KG1 (cell line): ENCODE measurements at places on chromosomes 3 and 15.

GRCh38 chr15:74136814-74137536, 6.6 kb downstream of the ISLR2 start:
- no peak for DNase-seq

DNA sequence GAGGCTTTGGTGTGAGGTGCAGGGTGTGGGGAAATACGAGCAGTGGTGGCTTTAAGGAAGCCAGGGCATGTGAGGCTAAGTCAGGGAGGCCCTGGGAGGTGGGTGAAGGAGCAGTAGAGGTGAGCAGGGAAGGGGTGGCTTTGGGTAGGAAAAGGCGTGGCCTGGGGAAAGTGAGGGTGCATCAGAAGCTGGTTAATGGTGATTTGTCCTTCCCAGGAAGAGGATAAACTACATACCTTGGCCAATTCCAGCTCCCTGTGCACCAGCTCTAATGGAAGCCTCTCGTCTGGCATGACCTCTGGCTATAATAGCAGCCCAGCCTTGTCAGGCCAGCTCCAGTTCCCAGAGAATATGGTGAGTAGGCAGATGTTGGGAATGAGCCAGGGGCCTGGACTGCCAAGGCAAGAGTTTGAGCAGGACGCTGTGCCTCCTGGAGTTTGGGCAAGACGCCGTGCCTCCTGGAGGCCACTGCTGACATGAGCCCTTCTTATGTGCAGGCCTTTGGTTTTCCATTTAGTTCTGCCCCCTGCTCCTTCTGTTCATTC, 41.3 kb downstream of the CDAN1 start:
- no peak for DNase-seq

DNA sequence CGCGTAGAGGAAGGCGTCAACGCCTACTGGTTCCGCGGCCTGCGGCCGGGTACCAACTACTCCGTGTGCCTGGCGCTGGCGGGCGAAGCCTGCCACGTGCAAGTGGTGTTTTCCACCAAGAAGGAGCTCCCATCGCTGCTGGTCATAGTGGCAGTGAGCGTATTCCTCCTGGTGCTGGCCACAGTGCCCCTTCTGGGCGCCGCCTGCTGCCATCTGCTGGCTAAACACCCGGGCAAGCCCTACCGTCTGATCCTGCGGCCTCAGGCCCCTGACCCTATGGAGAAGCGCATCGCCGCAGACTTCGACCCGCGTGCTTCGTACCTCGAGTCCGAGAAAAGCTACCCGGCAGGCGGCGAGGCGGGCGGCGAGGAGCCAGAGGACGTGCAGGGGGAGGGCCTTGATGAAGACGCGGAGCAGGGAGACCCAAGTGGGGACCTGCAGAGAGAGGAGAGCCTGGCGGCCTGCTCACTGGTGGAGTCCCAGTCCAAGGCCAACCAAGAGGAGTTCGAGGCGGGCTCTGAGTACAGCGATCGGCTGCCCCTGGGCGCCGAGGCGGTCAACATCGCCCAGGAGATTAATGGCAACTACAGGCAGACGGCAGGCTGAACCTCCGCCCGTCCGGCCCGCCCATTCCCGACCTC, 4.1 kb downstream of the ISLR2 start:
- DNase-seq: no peak

- no peak for DNase-seq
These were observed 500 bp downstream of the PARP6 start for GRCh38 chr15:72271895-72272212.

- DNase-seq: no peak
These were observed 9.2 kb upstream of the STT3B start for GRCh38 chr3:31523543-31523942.

GRCh38 chr3:60953351-60953750, 297.9 kb downstream of the FHIT start:
- DNase-seq: no peak

DNA sequence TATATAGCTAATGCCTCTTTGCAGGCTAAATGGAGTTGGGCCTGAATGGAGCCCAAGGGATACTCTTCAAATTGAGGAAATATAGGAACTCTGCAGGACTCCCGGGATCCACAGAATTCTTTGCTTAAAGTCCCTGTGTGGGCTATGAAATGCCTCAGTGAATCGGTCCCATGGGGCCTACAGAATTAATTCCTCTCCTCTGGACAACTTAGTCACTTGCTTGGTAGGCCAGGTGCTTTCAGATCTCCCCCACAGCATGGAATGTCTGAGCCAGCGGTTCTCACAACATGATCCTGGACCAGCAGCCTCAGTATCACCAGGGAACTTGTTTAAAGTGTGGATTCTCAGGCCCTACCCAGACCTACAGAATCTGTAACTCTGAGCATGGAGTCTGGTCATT, 15.1 kb upstream of the PRICKLE2 start:
- no peak for DNase-seq

GRCh38 chr3:33385423-33385822, 54.8 kb downstream of the UBP1 start:
- DNase-seq: no peak

DNA sequence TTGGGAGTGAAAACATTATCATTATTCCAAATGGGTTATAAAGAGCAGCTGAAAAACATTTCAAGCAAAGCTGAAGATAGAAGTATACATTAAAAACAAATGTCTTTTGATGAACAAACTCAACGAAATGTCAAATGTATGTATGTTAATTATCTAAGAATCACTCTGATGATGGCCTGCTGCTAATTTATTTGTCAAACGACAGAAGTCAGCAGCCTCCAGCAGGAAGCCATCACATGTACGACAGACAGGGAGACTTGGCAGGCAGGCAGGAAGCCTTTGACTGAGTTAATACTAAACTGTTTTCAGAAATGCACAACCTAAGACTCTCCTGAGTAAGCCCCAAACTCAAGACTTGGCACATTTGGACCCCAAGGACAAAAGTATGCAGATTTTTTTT, 491.1 kb downstream of the ZNF385D start:
- DNase-seq: no peak

- no peak for DNase-seq
These were observed 6.9 kb downstream of the TUSC7 start for GRCh38 chr3:116716490-116716889.

DNA sequence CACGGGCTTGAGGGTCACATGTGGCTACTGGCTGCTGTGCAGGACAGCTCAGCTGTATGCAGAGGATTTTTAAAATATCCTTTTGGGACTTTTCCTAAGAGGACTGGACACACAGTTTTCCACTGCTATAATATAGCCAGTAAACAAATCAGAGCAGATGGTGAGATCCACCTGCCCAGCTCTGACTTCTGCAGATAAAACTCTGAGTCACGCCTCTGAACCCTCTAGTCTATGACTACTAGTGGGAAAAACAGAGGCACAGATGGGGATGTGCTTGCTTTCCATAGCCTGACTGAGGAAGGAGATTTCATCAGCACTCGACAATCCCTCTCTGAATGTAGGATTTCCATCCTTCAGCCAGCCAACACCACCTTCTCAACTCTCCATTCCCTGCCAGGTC, 45.1 kb downstream of the COLQ start:
- DNase-seq: no peak

GRCh38 chr3:14701676-14702075, 26.7 kb downstream of the C3orf20 start:
- no peak for DNase-seq

DNA sequence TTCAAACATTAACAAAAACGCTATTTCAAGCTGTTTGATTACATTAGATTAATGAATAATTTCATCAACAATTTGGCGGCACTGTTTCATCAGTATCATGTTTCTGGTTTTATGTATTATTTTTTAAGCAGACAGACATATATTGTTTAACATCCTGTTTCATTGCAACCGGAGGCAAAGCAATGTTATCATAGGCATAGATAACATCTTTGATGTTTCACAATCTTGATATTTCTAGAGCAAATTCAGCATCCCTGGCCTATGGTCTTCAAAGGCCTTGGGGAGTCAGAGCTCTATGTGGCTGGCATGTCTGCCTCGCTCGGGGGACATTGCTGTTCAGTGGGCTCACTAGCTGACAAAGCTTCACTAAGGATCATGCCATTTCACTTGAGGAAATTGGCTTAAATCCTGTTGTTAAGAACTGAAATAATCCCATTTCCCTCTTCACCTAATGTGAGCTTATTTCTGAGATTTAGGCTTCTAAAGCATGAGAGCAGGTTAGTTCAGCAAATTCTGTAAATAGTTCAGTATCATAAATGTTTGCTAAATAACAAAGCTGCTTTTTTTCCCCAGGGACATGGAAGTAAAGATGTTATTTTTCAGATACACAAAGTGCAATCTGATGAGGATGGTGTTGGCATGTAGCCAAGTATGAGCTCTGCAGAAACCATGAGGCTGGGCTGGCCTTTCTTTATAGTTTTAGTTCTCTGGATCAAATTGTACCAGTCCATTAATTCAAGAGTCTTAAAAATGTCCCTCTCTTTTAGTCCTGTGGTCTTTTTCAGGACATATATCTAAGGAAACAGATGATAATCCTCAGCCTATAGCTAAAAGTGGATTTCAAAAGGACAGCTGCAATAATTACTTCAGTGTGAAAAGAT, 941.4 kb downstream of the PLOD2 start:
- no peak for DNase-seq

DNA sequence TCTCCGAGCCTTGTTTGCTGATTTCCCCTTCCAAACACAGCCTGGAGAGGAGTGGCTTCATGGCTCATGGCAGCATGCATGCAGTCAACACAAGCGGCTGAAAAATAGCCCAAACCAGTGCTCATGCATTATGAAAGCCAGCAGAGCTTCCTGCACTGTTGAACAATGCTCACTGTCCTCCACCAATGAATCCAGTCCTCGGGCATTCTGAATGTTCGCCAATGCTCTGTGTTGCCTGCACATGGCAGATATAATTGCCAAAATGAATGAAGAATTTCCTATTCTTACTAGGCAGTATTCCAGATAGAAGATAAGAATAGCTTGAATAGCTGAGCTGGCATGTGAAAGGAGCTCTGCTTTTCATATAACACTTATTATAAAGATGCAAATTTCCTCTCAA, 252.7 kb downstream of the ROBO1 start:
- DNase-seq: no peak

DNA sequence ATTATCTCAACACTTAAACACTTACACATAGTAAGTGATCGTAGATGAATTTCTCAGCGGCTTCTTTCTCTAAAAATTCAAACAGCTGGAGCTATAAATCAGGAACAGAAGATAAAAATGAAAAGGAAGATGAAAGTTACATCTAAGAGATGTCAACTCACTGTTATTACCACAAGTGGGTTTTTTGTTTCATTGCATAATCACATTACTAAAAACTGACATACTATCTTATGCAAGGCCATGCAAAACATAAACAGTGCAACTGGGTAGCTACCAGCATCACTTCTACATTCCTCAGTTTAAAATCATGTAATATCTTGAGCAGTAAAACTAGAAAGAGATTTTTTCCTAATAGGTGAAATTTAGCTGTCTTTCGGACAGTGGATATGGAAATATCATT, 14.9 kb downstream of the MINDY4B start:
- DNase-seq: no peak

DNA sequence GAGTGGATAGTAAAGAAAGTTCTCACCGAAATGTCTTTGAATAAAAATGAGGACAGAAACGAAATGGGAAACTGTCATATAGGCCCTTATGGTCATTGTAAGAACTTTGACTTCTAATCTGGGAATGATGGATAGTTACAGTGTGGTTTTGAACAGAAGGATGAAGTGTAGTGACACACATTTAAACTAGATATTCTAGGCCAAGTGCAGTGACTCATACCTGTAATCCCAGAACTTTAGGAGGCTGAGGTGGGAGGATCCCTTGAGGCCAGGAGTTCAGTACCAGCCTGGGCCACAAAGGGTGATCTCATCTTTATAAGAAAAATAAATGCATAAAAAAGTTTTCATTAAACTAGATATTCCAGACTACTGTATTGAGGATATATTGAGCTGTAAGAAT, 452.8 kb downstream of the ROBO1 start:
- no peak for DNase-seq

DNA sequence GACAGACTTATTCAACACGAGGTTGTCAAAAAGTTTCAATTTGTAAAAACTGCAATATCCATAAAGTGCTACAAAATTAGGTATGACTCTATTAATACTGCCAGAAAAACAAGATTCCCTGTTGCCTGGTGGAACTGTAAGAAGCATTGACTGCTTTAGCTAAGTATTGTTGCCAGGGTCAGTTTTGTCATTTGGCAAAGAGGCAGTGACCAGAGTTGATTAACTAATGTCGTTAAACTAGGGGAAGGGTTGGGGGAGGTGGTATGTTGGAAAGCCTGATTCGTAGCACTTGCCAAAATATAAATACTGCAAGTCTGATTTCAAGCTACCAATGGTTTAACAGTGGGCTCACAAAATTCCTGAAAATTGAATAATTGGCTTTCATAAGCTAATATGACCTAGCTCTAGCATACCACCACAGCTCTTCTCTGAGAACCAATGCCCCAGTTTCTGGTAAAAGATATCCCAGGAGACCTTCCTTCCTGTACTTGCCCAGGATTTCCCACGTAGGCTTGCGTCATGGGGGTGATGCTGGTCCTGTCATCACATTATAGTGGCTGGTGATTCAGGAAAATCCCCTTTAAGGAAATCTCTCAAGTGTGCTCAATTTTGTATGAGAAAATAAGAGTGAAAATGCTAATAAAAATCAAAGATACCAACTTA, 266.4 kb upstream of the TBC1D5 start:
- DNase-seq: no peak

DNA sequence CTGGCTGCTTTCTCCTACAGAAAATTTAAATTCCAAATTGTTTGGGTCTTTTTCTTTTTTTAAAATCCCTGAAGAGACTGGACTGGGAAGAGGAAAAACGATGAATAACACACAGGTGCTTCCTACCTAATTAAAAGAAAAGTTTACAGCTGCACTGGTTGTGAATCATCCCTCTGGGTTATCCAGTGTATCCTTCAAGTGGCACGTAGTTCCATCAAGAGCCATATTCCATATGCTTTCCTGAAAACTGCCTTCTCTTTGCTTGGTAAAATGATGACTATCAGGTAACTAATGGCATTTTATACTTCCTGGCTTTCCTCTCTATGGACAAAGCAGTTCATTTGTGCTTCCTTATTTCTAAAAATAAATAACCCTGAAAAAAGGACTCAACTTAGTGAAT, 123.2 kb downstream of the MAGI1 start:
- no peak for DNase-seq

GRCh38 chr15:85473455-85473854, 93.1 kb downstream of the AKAP13 start:
- DNase-seq: no peak

- DNase-seq: peak; percentile 40
These were observed 49.4 kb downstream of the NFKBIZ start for GRCh38 chr3:101898752-101899169.

DNA sequence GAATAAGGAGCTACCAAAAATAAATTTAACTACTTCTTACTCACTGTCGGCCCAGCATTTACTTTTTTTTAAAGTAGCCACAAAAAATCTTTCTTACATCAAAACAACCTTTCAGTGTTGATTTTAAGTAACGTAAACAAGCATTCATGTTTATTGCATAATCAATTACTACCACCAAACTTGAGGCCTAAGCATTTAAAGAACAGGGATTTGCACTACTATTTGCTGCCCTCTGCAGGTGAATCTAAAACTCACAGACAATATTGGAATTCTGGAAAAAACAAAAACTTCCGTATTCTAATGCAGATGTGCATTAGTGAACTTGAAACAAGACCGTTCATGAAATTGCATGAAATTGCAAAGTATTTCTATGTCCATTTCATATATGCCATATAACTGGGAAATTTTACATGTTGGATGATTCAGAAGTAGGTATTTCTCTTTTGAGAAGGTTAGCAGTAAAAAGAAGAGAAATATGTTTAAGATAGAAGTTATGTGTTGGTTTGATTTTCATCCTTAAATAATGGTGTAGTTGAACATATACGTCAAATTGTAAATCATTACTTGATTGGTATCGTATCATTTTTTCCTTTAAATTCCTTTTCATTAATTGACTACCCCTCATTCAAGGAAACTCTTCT, 55.6 kb downstream of the CGGBP1 start:
- no peak for DNase-seq
